Neural cell (in vitro differentiated cells): ENCODE measurements at places on chromosomes 6 and 20. TPM values are rescaled to one million over a fixed set of nuclear protein-coding genes. Genes with fewer than 3 reads are reported as not detected.

Gene SNX21
- polyA plus RNA-seq, result 7.2 and 14.8 TPM in 2 replicates

Gene FHL5
- polyA plus RNA-seq, result not detected in 2 replicates

Gene TNFAIP3
- 0.20 and 0.70 TPM in 2 replicates for polyA plus RNA-seq

Gene CST1
- not detected in 2 replicates for polyA plus RNA-seq

Gene THBS2
- 0.88 and 1.0 TPM in 2 replicates for polyA plus RNA-seq

Gene LGSN
- not detected in 2 replicates for polyA plus RNA-seq

Gene TBX18
- polyA plus RNA-seq, result not detected in 2 replicates

Gene POPDC3
- not detected in 2 replicates for polyA plus RNA-seq

Gene PNLDC1
- polyA plus RNA-seq, result not detected in 2 replicates

Gene OLIG3
- not detected in 2 replicates for polyA plus RNA-seq

Gene BTN1A1
- polyA plus RNA-seq, result not detected in 2 replicates

Gene KIAA0408
- polyA plus RNA-seq, result 109 and 156 TPM in 2 replicates

Gene HRH3
- polyA plus RNA-seq, result 1.7 and 2.8 TPM in 2 replicates

Gene FOXO3
- 21.3 and 22.6 TPM in 2 replicates for polyA plus RNA-seq

Gene PCK1
- 0.24 TPM in 1 of 2 replicates, not detected in the other for polyA plus RNA-seq

Gene FLRT3
- 3.2 and 3.4 TPM in 2 replicates for polyA plus RNA-seq

Gene LY6G6C
- polyA plus RNA-seq, result 0.78 and 0.88 TPM in 2 replicates

Gene AP5S1
- polyA plus RNA-seq, result 11.3 and 14.0 TPM in 2 replicates

Gene GCNT2
- 9.4 and 16.3 TPM in 2 replicates for polyA plus RNA-seq

Gene FOXF2
- not detected in 2 replicates for polyA plus RNA-seq

Gene IL17F
- not detected in 2 replicates for polyA plus RNA-seq

Gene RBL1
- 5.1 and 6.0 TPM in 2 replicates for polyA plus RNA-seq

Gene DACT2
- 0.48 and 0.76 TPM in 2 replicates for polyA plus RNA-seq

Gene RSPH4A
- 10.2 and 11.0 TPM in 2 replicates for polyA plus RNA-seq

Gene GPX5
- not detected in 2 replicates for polyA plus RNA-seq

Gene NOX3
- 0.11 TPM in 1 of 2 replicates, not detected in the other for polyA plus RNA-seq

Gene PKIB
- polyA plus RNA-seq, result 22.8 and 26.2 TPM in 2 replicates

Gene TRIM40
- not detected in 2 replicates for polyA plus RNA-seq

Gene SPDEF
- 0.24 and 0.36 TPM in 2 replicates for polyA plus RNA-seq

Gene PPDPF
- 95.1 and 106 TPM in 2 replicates for polyA plus RNA-seq

Gene RRAGD
- polyA plus RNA-seq, result 32.2 and 34.1 TPM in 2 replicates

Gene MCM8
- polyA plus RNA-seq, result 4.6 and 5.1 TPM in 2 replicates

Gene STMN3
- polyA plus RNA-seq, result 268 and 322 TPM in 2 replicates

Gene C4B
- polyA plus RNA-seq, result 4.4 and 4.6 TPM in 2 replicates

Gene ZNF391
- polyA plus RNA-seq, result 2.5 and 2.9 TPM in 2 replicates

Gene C6orf15
- not detected in 2 replicates for polyA plus RNA-seq

Gene SNAI1
- 0.31 TPM in 1 of 2 replicates, not detected in the other for polyA plus RNA-seq

Gene TSHZ2
- 4.6 and 6.0 TPM in 2 replicates for polyA plus RNA-seq

Gene ARHGAP40
- polyA plus RNA-seq, result 0.61 TPM in 1 of 2 replicates, not detected in the other

Gene BAK1
- 15.4 and 21.9 TPM in 2 replicates for polyA plus RNA-seq
